NCI-H526 treated with DMSO at 0.1 percent for 48 hours (cell line): ENCODE measurements at places on chromosomes 11 and 22.

GRCh38 chr11:17927041-17927440 lies 85.8 kb downstream of the SERGEF start:
- DNase-seq = no peak

DNA sequence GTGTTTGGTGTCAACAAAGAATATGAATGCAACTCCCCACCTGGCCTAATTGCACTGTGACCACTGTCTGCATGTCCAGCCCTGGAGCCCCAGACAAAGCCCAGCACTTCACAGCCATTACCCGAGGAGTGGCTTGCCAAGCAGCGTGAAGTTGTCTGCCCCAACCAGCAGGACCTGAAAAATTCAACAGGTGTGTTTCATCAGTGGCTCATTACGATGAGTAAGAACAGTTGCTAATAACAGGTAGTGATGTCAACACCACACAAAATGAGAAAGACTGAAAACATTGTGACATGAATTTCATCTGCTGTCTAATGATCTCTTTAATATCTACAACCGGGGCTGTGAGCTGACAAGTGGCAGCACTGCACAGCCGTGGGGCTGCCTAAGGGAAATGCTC lies 10.3 kb downstream of the MRPL21 start:
- DNase-seq = no peak

- DNase-seq = peak; percentile 37
Observed at GRCh38 chr11:6703247-6704063, 20.3 kb upstream of the MRPL17 start.

- DNase-seq = no peak
Observed at GRCh38 chr22:30626413-30626812, 9.2 kb upstream of the SLC35E4 start.

- DNase-seq = no peak
Observed at GRCh38 chr11:84419616-84420015, 1133.4 kb upstream of the CCDC90B start.

DNA sequence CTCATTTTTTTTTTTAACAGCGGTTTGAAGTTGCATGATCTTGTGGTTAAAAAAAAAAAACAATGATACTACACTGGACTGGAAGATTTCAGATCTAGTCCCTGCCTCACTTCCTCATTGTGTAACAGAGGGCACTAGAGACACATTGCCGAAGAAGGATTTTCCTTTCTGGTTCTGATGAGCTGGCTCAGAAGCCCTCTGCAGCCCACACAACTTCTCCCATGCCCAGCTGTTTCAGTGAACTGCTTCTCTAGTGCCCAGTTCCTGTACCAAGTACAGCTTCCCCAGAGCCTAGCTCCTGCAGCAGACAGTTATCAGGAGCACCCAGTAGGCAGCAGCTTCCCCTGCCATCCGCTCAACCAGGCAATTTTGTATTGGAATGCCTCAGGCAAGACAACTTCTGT lies 29.5 kb upstream of the ANO5 start:
- no peak for DNase-seq

DNA sequence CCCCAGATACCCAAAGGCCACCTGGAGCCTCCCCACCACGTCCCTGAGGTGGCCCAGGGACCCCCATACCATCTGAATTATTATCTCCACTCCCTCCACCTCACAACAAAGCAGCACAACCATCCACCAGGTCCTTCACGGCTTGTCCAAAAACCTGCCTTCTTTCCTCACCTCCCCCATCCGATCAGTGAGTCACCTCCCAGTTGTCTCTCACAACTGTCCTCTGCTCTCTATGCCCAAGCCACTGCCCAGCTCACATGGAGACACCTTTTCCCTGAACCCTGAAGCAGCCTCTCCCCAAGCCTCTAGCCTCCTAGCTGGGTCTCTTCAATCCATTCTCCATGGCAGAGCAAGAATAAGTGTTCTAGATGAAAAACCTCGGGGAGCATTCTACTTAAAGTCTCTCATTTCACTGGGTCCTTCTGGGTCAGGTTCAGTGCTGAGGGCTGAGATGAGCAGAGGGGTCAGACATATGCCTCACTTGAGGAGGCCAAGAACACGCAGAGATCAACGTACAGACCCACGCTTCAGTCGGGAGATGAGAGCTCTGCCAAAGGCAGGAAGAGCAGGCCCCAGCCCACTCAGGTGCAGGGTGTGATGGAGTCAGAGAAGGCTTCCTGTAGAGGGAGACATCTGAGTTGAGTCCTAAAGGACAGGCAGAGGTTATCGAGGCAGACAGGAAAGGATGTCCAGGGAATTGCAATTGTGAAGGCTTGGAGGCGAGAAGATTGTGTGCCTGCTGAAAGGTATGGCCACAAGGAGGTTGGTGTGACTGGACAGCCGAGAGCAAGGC lies 74.7 kb downstream of the PDE2A start:
- DNase-seq = no peak

GRCh38 chr11:43243927-43244326 lies 67.9 kb upstream of the API5 start:
- no peak for DNase-seq

DNA sequence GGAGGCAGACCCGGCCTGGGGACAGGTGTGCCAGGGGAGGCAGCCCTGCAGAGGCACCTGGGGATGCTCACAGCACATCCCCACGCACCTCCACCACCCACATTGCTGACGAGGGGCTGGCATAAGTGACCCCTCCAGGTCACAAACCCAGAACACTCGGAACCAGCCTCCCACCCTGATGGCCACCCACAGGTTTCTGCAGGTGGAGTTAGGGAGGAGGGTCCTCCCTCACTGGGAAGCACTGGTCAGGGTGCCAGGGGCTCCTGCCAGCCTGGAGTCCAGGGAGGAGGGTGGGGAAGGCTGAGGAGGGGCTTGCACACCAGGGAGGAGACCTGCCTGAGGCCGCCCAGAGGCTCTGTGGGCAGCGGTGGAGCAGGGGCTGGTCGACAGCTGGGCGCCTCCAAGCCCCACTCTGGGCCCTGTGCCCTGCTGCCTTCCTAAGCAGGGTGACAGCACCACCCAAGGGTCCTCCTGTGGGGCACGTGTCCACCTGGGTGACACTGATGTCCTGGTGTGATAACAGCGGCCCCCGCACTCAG lies 51.0 kb upstream of the CARS1 start:
- no peak for DNase-seq

- no peak for DNase-seq
Observed at GRCh38 chr11:6727971-6728760, 43.6 kb downstream of the OR2AG2 start.

DNA sequence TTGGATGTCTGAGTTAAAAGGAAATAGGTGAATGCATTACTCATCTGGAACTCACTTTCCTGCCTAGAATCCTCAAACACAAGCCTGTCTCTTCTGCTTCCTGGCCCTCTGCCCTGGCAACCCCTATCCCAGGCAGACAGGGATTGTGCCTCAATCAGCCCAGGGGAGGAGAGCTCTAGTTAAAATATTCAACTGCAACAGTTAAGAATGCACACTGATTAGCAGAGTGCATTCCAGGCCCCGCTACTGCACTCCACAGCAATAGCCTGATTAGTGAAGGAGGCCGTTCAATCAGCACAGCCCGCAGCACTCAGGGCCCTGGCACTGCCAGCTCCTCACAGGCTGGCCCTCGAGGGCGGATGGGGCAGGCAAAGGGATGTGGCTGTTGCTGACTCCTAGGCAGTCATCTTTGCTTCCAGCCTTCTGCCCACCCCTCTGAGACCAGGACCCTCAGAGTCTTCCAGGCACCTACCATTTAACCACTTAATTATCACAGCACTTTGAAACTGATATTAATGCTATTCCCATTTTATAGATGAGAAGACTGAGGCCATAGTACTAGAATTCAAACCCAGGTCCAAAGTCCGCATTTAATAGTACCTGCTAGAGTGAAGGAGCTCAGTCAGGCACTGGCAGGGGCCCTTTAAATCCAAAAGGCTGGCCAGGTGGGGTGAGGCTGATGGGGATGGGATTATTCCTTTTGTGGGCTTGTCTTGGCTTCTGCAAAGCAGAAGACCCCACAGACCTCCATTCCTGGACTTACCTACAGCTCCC lies 435.3 kb downstream of the SOX6 start:
- DNase-seq = no peak

DNA sequence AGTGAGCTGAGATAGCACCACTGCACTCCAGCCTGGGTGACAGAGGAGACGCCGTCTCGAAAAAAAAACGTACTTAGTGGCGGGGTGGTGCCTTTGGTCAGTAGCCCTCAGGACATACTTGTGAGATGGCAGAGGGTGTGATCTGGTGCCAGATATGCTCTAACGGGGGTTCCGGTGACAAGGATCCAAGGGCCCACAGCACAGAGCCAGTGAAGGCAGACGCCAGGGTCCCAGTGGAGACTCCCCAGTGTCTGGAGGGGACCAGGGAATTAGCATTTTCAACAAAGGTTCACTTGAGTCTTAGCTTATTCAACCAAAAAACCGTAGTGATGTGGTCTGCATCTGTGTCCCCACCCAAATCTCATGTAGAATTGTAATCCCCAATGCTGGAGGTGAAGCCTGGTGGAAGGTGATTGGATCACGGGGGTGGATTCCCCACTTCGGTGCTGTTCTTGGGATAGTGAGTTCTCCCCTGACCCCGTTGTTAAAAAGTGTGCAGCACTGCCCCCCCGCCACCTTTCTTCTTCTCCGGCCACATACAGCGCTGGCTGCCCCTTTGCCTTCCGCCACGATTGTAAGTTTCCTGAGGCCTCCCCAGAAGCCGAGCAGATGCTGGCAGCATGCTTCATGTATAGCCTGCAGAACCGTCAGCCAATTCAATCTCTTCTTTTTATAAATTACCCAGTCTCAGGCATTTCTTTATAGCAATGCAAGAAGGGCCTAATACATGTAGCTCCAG lies 26.6 kb upstream of the OSBPL5 start:
- no peak for DNase-seq
